Suppressor macrophage (primary cell): ENCODE measurements at places on chromosomes 7 and 10.

DNA sequence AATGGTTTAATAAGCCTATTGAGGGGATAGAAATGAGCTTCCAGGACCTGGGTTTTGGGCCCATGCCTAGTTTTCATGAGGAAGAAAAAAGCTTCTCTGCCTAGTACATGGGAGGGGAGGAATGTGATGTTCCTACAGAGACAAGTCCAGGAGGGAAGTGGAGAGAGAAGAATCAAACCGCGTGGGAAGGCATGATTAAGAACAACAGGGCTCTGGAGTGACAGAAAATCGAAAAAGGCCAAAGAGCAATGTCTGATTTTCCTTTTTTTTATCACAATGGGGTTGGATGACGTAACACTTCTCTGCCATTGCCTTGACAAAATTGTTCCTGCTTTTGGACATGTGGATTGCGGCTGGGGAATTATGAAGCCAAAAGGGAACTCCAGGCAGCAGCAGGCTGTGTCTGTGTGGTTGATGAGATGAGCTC lies 258.6 kb downstream of the CXCL12 start:
- DNase-seq: no peak

DNA sequence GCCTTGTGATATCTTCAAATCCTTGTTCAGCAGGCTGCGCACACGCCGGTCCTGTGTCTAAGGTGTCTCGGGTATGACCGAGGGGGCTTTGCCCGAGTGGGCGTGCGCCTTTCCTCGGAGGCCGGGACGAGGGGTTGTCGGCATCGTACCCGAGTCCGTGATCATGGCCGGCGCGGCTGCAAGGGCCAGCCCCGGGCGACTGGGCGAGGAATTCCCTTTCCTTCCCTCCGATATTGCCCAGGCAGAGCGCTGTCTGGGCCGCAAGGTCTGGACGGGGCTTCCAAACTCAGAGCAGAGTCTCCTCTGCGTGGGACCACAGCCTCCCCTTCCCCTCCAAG lies 59.7 kb downstream of the ZNF467 start:
- DNase-seq: no peak

DNA sequence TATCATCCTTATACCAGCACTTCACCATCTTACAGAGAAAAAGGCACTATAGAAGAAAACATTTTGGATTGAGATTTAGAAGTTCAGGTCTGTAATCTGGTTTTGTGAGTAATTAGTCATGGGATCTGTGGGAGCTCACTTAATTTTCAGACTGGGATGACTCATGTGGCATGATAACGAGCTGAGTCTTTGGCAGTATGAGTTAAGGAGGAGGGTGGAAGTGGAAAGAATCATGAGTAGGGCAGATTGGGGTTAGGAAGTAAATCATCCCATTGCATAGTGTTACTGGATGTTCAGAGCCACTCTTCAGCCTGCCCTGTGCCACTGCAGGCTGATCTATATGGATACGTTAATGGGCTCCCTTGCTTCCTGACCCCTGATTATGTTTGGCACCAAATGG lies 64.9 kb downstream of the ZNF92 start:
- no peak for DNase-seq

DNA sequence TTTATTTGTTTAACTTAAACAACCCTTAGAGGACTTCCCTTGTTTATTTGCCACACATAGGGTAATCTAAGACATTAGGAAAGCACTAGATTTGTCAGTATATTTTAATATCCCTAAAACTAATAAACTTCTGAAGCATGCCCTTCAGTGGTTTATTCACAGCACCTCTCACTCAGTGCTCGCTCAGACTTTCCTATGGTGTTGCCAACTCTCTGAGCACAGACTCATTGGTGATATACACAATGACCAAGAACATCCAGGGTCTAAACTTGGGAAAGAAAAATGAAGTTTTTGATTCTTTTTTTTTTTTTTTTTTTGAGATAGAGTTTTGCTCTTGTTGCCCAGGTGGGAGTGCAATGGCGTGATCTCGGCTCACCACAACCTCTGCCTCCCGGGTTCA lies 82.2 kb downstream of the RAB11FIP2 start:
- no peak for DNase-seq

- no peak for DNase-seq
Observed at GRCh38 chr7:117386110-117386706, 41.1 kb downstream of the ASZ1 start.

- no peak for DNase-seq
Observed at GRCh38 chr10:13614530-13615332, 28.0 kb downstream of the PRPF18 start.
